Kidney tubule cell (primary cell): ENCODE measurements at places on chromosomes 16 and 17.

- no peak for DNase-seq
These were observed 90.2 kb upstream of the ERCC4 start for GRCh38 chr16:13829697-13830299.

GRCh38 chr16:31695667-31696066 lies 168.0 kb downstream of the AHSP start:
- DNase-seq: no peak

DNA sequence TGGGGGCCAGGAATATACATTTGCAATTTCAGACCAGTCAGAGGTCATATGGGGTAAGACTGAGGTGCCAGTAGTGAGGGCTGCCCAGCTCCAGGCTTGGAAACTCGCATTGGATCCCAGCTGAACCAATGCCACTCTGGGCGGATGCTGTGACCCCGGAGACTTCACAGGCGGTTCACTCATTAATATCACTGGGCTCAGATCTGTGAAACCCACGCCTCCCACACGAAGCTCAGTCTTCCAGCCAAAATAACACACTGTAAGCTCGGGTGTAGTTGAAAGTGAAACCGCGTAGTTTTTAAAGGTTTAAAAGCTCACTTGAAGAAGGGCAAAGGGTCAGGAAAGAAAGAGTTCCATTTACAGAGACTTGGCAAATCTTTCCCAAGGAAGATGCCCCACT lies 254.8 kb downstream of the FOXL1 start:
- peak; percentile 16 for DNase-seq

DNA sequence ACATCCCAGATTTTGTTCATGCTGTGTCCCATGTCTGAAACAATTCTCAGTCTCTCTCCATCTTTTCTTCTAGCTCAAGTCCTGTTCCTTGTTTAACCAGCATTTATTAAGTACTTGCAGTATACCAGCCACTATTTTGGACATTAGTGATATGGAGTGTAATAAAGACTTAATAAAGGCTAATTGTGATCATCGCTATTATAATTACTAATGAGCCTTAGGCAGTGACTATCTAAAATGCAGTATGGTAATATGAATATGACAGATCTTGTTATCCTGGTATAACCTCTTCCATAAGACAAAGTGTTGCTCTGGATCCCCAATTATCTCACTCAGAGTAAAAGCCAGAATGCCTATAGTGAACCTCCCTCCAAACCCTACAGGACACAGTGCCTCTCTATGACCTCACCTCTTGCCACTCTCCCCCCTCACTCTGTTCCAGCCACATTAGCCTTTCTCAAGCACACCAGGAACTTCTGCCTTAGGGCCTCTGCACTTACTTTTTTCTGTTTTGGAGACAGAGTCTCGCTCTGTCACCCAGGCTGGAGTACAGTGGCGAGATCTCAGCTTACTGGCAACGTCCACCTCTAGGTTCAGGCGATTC lies 1.8 kb upstream of the FLOT2 start:
- no peak for DNase-seq

DNA sequence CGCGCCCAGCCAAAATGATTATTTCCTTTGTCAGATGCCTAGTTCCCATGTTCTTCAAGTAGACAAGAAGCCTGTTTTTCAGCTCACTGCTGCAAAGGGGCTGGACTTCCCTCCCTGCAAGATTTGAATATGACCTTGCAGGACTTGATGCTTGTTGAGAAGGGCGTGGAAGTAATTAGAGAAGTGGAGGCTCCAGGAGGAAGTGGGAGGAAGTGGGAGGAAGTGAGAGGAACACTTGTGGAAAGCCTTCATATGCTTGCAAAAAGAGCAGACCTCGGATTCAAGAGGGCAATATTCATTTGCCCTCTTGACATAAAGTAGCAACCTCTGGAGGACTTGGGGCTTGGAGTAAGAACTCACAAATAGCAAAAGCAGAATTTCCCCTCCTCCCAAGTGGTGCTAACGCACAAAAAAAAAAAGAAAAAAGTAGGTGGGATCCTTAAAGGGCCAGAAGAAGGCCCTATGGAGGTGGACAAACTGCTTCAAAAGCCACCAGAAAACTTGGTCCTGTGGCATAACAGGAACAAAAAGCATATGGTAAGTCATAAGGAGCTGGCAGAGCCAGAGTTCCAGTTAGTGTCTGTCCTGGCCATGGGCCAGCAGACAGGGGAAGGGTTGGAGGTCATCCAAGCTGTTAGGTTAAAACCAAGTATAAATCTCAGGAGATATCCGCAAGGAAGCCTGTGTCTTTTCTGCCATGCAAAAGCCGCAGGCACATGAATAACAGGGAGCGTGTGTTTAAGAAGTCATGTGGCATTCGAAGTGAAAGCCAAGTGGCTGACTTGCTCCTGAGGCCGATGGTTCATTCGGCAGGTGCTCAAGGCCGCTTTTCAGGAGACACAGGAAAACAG lies 20.6 kb upstream of the PRKAR1A start:
- DNase-seq: no peak

GRCh38 chr17:17073581-17074403 lies 31.5 kb downstream of the MPRIP start:
- DNase-seq: no peak

GRCh38 chr16:2810651-2811050 lies 6.4 kb upstream of the PRSS21 start:
- no peak for DNase-seq

DNA sequence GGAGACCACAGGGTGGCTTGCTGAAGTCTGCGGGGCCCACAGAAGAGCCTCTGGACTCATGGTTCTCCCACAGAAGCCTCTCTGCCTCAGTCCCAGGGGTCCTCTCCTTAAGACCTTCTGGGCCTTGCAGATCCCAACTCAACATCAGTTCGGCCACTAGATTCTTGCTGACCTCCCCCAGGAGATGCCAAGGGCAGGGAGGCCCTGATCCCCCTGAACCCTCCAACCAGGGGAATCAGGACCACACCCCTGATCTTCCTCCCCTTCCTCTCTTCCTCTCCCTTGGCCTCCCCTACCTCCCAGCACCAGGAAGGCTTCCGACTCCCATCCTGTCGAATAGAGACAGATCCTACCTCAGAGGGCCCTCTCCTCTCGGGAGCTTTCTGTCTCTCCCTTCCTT lies 53.4 kb downstream of the NOS2 start:
- no peak for DNase-seq

DNA sequence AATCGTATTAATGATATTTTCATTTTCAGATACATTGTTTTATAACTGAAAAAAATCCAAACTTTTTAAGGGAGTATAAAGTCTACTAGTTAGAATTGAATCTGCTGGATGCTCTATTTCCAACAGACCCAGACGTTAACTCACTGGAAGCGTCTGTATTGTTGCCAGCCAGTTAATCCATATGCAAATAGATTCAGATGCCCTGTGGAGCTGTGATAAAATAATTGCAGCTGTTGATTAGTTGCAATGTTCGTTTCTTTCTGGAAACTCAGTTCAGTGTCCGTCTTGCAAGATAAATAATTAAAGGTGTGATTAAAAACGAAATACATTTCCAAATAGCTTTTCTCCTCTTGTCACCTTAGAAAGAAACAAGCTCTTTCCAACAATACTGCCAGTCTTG lies 5.1 kb upstream of the GNA13 start:
- no peak for DNase-seq

DNA sequence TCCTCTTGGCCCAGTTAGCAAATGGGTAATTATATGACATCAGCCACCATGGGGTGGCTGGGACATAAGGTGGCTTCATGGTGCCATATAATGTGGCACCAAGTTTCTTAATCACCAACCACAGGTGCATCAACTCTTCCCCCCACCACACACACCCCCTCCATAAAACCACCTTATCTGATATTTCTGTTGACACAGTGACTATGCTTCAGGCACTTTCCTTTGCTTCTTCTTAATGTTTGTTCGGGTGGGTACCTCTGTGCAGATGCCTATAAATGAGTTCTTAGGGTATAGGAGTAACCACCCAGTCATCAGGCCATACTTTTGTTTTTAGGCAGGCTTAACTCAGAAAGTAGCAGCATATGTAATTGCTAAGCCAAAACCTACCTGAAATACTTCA lies 29.5 kb downstream of the RNF43 start:
- DNase-seq: peak; percentile 53

GRCh38 chr17:58630883-58631522 lies 60.8 kb downstream of the TEX14 start:
- no peak for DNase-seq

DNA sequence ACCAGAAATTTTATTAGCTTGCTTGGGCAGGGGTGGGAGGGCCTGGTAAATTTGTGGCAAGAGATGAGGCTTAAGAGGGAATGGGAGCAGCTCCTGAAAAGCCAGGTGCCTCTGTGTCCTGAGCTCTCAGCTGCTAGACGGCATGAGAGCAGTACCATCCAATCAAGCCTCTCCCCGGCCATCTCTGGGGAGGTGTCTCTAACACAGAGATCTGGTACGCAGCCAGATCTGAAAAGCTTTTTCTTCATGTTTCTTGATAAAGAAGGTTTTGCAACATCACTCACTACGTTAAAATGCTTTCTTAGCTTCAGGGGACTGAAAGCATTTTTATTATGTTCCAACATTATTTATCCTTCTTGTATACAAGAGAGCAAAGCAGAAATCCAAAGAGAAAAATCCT lies 488.2 kb downstream of the RBFOX1 start:
- DNase-seq: no peak

DNA sequence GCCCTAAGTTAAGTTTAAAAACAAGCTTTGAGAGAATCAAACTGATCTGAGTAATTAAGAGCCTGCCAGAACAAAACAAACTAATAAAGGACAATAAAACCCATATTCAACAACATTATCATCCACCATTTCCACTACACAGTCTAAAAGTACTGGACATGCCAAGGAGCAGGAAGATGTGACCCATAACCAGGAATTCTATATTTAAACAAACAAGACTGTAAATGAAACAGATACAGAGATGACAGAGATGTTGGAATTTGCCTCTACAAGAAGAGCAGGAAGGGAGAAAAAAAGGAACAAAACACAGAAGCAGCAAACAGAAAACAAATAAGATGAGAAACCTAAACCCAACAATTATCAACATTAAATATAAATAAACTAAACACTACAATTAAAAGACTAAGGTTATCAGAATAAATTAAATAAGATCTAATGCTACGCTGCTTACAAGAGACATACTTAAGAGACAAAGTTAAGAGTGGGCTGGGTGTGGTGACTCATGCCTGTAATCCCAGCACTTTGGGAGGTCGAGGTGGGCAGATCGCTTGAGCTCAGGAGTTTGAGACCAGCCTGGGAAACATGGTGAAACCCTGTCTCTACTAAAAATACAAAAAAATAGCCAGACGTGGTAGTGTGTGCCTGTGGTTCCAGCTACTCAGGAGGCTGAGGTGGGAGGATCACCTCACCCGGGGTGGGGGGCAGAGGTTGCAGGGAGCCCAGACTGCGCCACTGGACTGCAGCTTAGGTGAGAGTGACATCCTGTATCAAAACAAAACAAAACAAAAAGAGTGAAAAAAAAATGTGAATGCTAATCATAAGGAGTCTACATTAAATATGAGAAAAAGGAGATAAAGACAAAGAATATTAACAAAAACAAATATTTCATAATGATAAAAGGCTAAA lies 50.6 kb downstream of the CREBBP start:
- DNase-seq: no peak

GRCh38 chr16:19377864-19378263 lies 39.8 kb upstream of the TMC5 start:
- DNase-seq: no peak
